ENCODE measurements at places on chromosomes 6 and 20.

GRCh38 chr6:94468830-94469229 lies 1049.5 kb upstream of the EPHA7 start:
- no peaks in the 10 kb centered on the region for H3K27me3 ChIP-seq
- no peaks in the 10 kb centered on the region for H3K36me3 ChIP-seq
- H3K4me1 ChIP-seq = no peaks in the 10 kb centered on the region
- H3K27ac ChIP-seq = no peak overlapping the region
- H3K4me3 ChIP-seq = no peak overlapping the region

DNA sequence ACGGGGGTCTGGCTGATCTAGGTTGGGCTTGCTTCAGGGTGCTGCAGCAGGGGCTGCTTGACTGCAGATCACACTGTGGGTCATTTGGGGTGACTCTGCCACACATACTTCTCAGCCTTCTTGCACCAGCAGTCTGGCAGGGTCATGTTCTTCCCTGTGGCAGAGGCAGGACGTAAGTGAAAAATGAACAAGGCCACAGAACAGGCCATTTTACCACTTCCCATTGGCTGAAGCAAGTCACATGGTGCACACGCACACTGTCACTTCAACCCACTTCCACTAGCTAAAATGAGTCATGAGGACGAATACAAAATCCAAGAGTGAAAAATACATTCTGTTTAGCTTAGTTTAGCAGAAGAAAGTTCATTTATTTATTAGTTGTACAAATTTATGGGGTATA lies 168.6 kb upstream of the GGTLC1 start:
- DNase-seq = no peak
- H3K4me3 ChIP-seq = no peak overlapping the region
- no peaks in the 10 kb centered on the region for H3K36me3 ChIP-seq

GRCh38 chr6:157106487-157106886 lies 216.8 kb downstream of the TMEM242 start:
- no peak overlapping the region for H3K4me3 ChIP-seq
- peaks cover 12% of the 10 kb centered on the region for H3K36me3 ChIP-seq
- peak; percentile 63 for DNase-seq

DNA sequence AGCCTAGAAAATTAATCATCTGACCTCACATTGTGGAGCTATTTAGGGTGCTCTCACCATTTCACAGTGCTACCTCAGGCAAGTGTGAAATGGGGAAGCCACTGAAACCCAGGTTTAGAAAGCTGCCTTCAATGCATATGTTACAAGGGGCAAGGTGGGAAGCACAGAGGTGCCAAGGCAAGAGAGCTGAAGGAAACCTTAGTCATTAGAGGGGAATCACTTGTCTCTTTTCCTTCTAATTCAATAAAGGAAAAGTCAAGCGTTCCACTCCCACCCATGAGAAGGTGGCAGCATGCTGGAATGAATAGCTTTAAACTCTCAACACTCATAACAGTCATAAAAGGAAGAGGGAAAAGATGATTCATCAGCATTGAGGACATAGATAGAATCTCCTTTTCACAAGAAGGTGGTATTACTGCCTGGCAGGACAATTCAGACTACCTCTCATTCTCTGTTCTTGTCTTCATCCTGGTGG lies 251.9 kb upstream of the IRAK1BP1 start:
- peak; percentile 23 for DNase-seq
- H3K4me1 ChIP-seq = no peaks in the 10 kb centered on the region
- H3K27ac ChIP-seq = no peak overlapping the region
- H3K4me3 ChIP-seq = no peak overlapping the region

DNA sequence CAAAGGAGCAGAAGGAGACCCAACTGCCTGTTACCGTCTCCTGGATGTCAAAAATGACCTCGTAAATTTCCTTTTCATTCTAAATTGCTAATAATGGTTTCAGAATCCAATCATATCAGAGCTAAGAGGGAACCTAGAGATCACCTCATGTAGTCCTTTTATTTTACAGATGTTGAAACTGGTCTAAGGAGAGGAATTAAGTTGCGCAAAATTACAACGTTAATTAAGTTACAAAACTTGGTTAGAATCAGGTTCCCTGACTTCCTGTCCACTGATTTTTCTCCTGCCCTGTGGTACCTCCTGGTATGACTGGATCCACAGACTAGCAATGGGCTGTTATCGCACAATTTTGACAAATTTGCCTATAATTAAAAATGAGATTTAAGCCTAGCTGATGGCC lies 9.0 kb upstream of the STK38 start:
- no peak for DNase-seq
- no peaks in the 10 kb centered on the region for H3K36me3 ChIP-seq
- H3K27me3 ChIP-seq = no peaks in the 10 kb centered on the region
- no peaks in the 10 kb centered on the region for H3K4me1 ChIP-seq
- H3K4me3 ChIP-seq = no peak overlapping the region

DNA sequence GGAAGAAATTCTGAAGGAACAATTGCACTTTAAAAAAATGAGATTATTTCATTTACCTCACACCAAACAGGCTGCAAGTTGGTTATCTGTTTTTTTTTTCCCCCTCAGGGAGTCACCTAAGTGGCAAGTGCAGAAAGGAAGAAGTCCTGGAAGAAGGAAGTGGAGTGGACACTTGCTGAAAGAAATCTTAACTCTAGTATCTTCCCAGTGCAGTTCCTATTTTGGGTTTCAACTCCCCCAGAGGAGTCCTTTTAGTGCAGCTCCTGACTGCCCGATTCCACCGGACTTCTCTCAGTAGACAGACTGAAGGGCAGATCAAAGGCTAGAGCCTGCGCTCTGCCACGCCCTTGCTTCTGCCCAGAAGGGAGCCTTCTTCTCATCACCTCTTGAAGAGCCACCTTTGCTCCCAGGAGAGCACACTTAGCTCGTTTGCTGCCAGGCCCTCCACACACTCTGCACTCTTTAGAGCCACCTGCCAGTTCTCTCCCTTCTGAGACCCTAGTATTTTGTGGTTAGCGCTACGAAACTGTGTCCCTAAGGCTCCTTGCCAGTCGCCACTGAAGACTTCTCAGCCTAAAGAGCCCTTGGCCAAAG lies 4.9 kb downstream of the MTCL3 start:
- H3K27me3 ChIP-seq = no peaks in the 10 kb centered on the region
- H3K27ac ChIP-seq = no peak overlapping the region
- DNase-seq = no peak
- peak overlapping the region; percentile 90 for H3K4me3 ChIP-seq
- H3K36me3 ChIP-seq = peaks cover 12% of the 10 kb centered on the region
- peaks cover 13% of the 10 kb centered on the region for H3K4me1 ChIP-seq

- H3K27ac ChIP-seq = no peak overlapping the region
- no peaks in the 10 kb centered on the region for H3K27me3 ChIP-seq
- no peak overlapping the region for H3K4me3 ChIP-seq
- H3K36me3 ChIP-seq = no peaks in the 10 kb centered on the region
- no peak for DNase-seq
These were observed 125.7 kb downstream of the TTLL2 start for GRCh38 chr6:167450626-167451025.

- no peak for DNase-seq
- no peaks in the 10 kb centered on the region for H3K36me3 ChIP-seq
- peaks cover 5% of the 10 kb centered on the region for H3K4me1 ChIP-seq
- H3K27me3 ChIP-seq = peaks cover 24% of the 10 kb centered on the region
- H3K27ac ChIP-seq = no peak overlapping the region
- no peak overlapping the region for H3K4me3 ChIP-seq
These were observed 31.3 kb upstream of the BTN3A2 start for GRCh38 chr6:26333476-26334297.

DNA sequence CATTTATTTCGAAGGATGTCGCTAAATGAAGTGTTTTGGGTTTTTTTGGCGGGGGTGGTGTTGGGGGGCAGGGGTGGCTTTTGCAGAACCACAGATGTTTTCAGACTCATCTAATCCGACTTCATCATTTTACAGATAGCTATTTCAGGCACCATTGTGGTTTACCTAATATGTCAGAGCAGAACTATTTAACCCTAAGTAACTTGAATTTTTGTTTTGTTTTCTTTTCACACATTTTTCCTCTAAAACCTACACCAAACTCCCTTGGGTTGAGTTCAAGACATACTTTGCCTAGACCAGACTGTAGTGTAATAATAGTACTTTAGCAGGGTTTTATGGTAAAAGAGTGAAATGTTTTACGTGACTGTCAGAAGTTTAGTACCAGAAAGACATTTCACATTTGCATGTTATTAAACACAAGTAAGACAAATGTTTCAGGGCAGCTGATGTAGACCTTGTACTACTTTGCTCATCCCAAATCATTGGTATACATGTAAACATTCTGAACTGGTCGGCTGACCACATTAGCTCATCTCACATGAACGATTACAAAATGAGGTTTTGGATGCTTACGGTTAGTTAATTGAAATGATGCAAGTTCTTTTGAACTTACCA lies 37.7 kb downstream of the MAP3K4 start:
- H3K27me3 ChIP-seq = no peaks in the 10 kb centered on the region
- peak; percentile 96 for DNase-seq
- H3K4me1 ChIP-seq = peaks cover 5% of the 10 kb centered on the region
- peak overlapping the region; percentile 67 for H3K27ac ChIP-seq

GRCh38 chr20:15862178-15862577 lies 711.1 kb downstream of the KIF16B start:
- H3K4me3 ChIP-seq = no peak overlapping the region
- H3K36me3 ChIP-seq = no peaks in the 10 kb centered on the region
- no peaks in the 10 kb centered on the region for H3K27me3 ChIP-seq
- peaks cover 3% of the 10 kb centered on the region for H3K4me1 ChIP-seq

DNA sequence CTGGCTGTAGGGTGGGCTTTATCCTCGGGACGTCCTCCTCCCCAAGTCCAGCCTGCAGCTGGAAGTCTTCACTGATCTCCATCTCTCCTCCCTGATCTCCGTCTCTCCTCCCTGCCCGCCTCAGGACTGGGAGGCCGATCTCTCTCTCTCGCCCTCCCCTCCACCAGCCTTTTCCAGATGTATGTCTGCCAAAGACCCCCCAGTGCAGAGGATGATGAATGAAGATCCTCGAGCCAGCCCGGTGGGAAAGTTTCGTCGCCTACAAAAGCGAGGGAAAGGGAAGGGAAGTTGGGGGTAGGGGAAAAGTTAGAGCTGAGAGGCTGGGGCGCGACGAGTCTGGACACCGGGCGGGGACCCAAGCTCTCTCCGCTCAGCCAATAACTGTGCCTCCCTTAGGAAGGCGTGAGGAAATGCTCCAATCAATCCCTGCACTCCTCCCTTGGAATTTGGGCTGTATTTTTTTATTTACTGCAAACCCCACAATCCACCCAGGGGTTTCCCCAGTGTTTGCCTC lies 595 bp upstream of the SRF start:
- DNase-seq = peak; percentile 96
- peak overlapping the region; percentile 90 for H3K4me3 ChIP-seq
- no peaks in the 10 kb centered on the region for H3K27me3 ChIP-seq
- H3K36me3 ChIP-seq = peaks cover 5% of the 10 kb centered on the region
- peaks cover 20% of the 10 kb centered on the region for H3K4me1 ChIP-seq
- H3K27ac ChIP-seq = peak overlapping the region; percentile 97

GRCh38 chr6:107965746-107966145 lies 7.7 kb upstream of the SEC63 start:
- H3K27me3 ChIP-seq = no peaks in the 10 kb centered on the region
- DNase-seq = no peak
- H3K36me3 ChIP-seq = no peaks in the 10 kb centered on the region
- H3K4me1 ChIP-seq = peaks cover 2% of the 10 kb centered on the region

GRCh38 chr20:39983183-39983582 lies 705.9 kb downstream of the MAFB start:
- no peaks in the 10 kb centered on the region for H3K36me3 ChIP-seq
- H3K4me1 ChIP-seq = no peaks in the 10 kb centered on the region
- H3K4me3 ChIP-seq = no peak overlapping the region
- H3K27ac ChIP-seq = no peak overlapping the region
- DNase-seq = no peak
- no peaks in the 10 kb centered on the region for H3K27me3 ChIP-seq

Data from mesenchymal stem cell (in vitro differentiated cells and primary cell).